ENCODE measurements at places on chromosomes 13 and 19.

DNA sequence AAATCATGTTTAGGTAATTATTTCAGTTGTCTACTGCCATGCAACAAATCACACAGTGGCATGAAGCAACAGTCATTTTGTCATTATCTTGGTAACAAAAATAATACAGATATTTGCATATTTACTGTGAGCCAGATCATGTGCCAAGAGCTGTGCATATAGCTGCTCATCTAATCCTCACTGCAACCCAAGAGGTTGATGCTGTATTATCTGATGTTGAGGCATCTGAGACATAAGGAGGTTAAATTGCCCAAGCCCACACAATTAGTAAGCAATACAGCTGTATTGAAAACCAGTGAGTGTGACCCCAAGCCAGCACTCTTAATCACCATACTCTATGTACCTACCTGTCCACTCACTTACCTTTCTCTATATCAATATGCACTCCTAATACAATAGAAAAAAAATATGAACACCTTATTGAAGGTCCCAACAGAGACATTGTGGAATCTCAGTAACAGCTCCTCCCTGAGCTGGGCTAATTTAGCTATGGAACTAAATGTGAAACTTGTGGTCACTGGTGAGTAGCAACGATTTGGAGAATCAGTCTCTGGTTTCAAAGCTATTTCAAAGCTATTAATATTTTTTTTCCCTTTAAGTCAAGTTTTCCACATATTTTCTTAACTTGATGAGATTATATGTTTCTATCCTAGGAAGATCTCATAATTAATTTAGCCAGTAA, 185.2 kb downstream of the KLF12 start:
- no peak for DNase-seq

- peak; percentile 74 for DNase-seq
Measured at GRCh38 chr19:14090509-14091080, at the start of gene SAMD1. SAMD1 (minus strand) TSS chr19:14090751.

DNA sequence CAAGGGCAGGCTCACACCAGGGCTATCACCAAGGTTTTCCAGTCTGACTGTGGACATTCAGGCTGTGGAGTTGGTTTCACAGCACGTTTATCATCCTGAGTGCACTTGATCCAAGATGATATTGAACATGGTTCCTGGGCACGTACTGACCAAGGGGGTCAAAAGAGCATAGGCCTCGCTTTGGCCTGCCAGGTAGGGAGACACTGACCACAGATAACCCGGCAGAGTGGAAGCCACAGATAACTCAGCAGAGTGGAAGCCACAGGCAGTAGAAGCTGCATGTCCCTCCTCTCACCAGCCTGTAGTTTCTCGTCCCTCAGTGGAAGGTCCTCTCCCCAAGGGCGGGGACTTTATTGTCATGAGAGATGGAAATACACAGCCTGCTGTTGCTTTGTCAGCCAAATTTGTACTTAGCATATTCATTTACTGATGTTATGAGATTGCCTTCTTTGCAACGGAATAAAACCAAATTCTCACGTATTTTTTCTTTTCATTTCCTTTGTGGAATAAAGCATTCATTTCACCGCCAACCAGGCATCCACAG, 8.8 kb upstream of the KRTDAP start:
- DNase-seq, result no peak

DNA sequence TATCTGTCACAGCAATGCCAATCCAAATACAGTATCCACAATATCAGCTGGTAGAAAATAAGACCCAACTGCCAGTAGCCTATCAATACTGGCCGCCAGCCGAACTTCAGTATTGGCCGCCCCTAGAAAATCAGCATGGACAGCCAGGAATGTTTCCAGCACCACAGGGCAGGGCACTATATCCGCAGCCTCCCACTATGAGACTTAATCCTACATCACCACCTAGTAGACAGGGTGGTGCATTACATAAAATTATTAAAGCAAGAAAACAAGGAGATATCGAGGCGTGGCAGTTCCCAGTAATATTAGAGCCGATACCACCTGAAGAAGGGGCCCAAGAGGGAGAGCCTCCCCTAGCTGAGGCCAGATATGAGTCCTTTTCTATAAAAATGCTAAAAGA, 111.3 kb downstream of the ZNF486 start:
- DNase-seq, result peak; percentile 39

- no peak for DNase-seq
Measured at GRCh38 chr19:41457241-41457640, 14.3 kb downstream of the ERICH4 start.

DNA sequence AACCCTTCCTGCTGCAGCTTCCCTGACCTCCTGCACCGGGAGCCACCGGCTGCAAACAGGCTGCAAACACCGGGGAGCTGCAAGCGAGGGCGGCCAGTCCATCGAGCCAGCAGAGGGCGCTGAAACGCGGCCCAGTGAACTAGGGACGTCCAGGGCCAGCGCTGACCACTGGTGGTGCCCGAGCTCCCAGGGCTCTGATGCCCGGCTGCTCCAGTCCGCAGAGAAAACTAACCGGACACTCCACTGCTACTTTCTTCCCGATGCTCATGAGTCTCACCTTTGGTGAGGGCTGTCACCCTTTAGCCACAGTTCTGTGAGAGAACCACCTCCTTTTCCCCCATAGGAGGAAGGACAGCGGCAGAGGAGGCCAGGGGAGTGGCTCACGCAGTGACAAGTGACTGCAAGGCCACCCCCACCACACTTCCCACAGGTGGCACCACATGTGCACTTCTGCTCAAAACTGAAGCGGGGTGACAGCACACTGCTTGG, 82.8 kb upstream of the MTIF3 start:
- peak; percentile 23 for DNase-seq

- DNase-seq, result peak; percentile 62
Measured at GRCh38 chr19:3801412-3802096, 15.4 kb upstream of the MATK start.

DNA sequence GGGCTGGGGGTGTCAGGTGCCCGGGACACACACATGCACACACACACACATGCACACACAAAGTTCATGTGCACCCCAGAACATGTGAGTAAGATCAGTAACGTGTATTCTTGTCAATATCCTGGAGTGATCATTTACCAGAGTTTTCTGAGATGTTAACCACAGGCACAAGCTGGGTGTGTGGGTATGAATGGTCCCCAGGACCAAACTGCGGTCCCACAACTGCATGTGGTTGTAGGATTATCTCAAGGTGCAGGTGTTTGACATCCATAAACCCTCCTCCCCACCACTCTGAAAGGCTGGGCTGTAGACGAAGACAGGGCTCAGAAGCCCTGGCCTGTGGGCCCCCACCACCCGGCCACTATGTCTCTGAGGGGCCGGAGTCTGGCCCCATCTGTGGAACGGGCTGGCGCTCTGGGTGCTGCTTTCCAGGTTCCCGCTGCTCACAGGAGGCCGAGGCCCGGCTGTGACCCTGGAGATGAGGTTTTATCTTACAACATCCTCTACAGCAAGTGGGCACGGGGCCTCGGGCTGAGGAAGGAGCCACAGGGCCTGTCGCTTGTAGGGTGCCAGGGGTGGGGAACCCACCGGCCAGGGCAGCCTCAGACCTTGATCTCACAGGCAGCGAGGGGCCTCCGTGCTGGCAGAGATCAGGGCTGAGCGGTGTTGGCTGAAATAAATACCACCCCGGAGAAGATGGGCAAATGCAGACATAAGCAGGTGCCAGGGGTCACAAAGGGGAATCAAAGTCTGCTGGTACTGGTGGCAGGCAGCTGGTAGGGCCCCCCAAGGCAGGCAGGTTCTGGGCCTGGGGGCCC, 4.3 kb downstream of the F2RL3 start:
- peak; percentile 8 for DNase-seq

- peak; percentile 86 for DNase-seq
Measured at GRCh38 chr19:38617764-38618589, at the start of gene MAP4K1. MAP4K1 (minus strand) TSS chr19:38617953; CDS start chr19:38617895, 58 bp downstream.

- no peak for DNase-seq
Measured at GRCh38 chr13:41900918-41901317, 60.0 kb downstream of the VWA8 start.

DNA sequence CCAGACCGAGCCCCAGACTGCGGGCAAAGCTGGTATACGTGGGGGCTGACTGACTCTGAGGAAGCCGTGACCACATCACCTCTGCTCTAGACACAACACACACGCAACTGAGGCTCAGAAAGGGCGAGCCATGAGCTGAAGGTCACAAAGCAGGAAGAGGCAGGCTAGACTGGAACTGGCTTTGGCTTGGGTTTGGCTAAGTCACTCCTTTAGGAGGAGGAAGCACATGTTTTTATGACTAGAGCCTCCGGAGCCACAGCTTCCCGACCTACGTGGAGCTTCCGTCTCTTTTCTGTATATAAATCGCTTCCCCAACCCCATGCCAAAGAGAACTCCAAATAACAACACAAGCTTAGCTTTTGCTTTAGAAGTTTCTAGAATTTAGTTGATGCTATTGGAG, 48.0 kb downstream of the RFX2 start:
- DNase-seq, result no peak

DNA sequence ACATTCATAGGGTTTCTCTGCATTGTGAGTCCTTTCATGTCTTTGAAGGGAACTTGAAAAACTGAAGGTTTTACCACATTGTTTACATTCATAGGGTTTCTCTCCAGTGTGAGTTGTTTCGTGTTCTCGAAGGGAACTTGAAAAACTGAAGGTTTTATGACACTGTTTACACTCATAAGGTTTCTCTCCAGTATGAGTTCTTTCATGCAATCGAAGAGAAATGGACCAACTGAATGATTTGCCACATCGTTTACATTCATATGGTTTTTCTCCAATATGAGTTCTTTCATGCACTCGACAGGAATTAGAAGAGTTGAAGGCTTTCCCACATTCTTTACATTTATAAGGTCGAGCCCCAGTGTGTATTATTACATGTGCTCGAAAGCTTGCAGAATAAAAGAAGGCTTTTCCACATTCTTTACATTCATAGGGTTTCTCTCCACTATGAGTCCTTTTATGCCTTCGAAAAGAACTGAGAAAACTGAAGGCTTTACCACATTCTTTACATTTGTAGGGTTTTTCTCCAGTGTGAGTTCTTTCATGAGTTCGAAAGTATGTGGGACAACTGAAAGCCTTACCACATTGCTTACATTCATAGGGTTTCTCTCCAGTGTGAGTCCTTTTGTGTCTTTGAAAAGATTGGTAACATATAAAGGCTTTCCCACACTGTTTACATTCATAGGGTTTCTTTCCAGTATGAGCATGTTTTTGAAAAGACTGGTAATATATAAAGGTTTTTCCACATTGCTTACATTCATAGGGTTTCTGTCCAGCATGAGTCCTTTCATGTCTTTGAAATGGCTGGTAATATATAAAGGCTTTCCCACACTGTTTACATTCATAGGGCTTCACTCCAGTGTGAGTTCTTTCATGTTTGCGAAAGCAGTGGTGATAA, 20.7 kb downstream of the ZNF14 start:
- DNase-seq, result no peak

GRCh38 chr19:7983995-7984837, 21.2 kb downstream of the ELAVL1 start:
- DNase-seq, result no peak

DNA sequence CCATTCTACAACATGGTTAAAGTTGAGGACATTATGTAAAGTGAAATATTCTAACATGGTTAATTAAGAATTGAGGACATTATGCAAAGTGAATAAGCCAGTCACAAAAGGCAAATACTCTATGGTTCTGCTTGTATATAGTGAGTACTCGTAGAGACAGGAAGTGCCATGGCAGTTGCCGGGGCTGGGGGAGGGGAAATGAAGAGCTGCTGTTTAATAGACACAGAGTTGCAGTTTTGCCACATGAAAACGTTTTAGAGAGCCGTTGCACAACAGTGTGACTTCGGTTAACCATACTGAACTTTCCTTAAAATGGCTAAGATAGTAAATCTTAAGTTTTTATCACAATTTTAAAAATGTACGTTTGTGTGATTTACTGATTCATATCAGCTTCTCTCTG, 176.9 kb downstream of the SHISA2 start:
- DNase-seq, result no peak

DNA sequence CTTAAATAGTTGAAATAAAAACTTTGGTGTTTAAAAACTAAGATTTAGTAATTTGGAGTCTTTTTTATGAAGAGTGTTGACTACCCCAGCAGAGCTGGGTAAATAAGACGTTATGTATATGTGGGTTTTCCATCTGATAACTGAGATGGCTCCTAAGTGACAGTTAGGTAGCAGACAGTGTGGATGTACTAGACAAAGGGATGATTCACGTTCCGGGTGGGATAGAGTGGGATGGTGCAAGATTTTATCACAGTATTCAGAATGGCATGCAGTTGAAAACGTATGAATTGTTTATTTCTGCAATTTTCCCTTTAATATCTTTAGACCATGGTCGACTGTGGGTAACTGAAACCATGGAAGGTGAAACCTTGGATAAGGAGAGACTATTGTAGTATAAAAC, 50.4 kb downstream of the NAA16 start:
- DNase-seq, result no peak

DNA sequence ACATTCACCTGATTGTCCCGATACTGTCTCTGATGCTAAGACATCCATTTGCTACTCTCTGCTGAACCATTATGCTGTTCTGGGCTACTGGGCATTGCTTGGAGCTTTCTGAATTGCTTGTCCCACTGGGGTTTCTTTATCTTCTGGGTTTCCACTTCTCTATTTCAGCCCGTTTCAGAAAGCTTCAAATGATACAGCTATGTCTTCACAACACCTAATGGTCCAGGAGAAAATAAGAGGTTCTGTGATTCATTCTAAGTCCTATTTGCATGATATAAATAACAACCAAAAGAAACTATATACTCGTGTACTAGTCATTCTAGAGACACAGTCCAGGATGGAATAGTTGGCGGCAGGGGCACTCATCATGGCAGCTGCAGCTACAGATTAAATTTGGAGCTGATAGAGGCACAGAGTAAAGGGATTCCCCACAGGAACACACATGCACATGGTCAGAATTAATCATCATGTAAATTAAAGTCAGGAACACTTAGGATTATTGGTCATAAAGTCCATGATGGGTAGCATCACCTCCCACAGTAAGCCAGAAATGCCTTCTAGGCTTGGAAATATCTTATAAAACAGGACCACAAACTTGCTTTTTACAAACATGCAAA, 33.3 kb upstream of the SCEL start:
- DNase-seq, result no peak

DNA sequence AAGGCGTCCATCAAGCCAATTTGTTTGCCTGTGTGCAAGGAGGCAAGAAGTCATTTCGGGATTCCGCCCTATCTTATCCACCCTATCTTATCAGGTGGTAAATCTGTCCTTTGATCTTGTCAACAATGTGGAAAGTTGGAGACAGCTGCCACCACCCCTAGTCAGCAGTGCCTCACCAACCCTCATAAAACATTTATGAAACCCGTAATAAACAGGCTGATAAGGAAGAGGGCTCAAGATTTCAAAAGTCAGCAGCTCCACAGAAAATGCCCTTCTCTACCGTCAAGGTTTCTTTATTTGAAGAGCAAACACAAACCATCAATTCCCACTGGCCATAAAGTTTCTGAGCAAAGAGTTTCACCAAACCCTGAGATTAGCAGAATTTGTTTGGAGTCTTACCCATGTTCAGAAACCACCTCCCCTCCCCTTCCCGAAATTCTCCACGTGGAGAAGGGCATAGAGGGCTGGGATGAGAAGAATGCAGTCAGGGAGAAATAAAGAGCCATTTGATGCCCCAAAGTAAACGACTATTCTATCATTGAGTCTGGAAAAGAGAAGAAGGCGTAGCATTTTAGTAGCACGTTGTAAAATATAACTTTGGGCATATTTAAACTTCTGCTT, 196.0 kb upstream of the GPR12 start:
- DNase-seq, result no peak

Data from naive B cell (primary cell).